ENCODE measurements at places on chromosomes 7 and 10.

DNA sequence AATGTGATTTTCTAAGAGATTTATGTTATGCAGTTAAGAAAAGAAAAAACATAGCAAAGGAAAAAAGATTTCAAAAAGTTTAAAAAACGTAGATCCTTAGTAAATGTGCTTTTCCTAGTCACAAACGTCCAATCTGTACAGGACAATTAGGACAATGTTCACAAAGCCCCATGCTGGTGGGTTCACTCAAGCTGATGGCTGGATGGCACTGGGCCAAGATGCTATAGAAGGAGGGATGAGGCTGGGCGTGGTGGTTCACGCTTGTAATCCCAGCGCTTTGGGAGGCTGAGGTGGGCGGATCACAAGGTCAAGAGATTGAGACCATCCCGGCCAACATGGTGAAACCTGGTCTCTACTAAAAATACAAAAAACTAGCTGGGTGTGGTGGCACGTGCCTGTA, 22.1 kb downstream of the SVIL start:
- DNase-seq: no peak

DNA sequence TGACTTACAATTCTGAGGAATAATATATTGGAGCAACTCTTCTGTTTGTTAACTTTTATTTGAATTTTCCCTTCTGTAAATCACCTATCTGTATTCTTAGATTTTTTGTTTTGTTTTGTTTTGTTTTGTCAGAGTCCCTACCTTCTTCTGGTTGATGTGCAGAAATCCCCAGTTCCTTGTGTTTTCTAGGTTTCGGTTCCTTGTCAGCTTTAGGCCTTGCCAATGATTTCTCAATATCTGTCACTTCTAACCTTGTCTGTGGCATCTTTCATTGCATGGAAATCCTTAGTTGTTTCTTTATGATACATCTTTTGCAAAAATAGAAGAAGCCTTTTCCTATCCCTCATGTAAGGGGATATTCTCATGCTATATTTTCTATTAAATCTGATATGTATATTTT, 21.7 kb upstream of the ST8SIA6 start:
- DNase-seq: no peak

- no peak for DNase-seq
These were observed 2.8 kb downstream of the ASIC3 start for GRCh38 chr7:151051108-151051507.

- DNase-seq: no peak
These were observed 527 bp upstream of the HERPUD2 start for GRCh38 chr7:35695473-35695850.

- DNase-seq: no peak
These were observed 327.5 kb upstream of the PLXDC2 start for GRCh38 chr10:19488592-19489280.

GRCh38 chr10:58319599-58319998, 15.2 kb upstream of the UBE2D1 start:
- DNase-seq: no peak

- DNase-seq: no peak
These were observed 52.3 kb upstream of the PTPN12 start for GRCh38 chr7:77484785-77485184.

GRCh38 chr7:155448632-155449007, 9.3 kb upstream of the EN2 start:
- DNase-seq: no peak

All from AG09319 (cell line).